ENCODE measurements at places on chromosomes 3 and 15.

- DNase-seq: no peak
Observed at GRCh38 chr15:76239786-76240185, 71.5 kb downstream of the ETFA start.

- no peak for DNase-seq
Observed at GRCh38 chr3:53264718-53265117, 8.9 kb upstream of the TKT start.

DNA sequence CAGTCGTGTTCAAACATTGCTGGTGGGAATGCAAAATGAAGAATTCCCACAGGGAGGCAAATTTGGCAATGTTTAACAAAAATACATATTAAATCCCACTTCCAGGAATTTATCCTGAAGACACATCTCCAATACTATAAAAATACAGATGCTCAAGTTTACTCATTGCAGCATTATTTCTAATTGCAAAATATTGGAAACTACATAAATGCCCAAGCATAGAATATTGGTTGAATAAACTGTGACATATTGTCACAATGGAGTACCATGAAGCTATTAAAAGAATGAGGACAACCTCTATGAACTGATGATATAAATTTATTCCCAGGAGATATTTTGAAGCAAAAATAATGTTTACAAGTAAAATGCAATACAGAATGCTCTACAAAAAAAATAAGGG, 49.7 kb upstream of the UBE2E2 start:
- DNase-seq: no peak

GRCh38 chr15:43854801-43855200, 28.0 kb downstream of the WDR76 start:
- no peak for DNase-seq

DNA sequence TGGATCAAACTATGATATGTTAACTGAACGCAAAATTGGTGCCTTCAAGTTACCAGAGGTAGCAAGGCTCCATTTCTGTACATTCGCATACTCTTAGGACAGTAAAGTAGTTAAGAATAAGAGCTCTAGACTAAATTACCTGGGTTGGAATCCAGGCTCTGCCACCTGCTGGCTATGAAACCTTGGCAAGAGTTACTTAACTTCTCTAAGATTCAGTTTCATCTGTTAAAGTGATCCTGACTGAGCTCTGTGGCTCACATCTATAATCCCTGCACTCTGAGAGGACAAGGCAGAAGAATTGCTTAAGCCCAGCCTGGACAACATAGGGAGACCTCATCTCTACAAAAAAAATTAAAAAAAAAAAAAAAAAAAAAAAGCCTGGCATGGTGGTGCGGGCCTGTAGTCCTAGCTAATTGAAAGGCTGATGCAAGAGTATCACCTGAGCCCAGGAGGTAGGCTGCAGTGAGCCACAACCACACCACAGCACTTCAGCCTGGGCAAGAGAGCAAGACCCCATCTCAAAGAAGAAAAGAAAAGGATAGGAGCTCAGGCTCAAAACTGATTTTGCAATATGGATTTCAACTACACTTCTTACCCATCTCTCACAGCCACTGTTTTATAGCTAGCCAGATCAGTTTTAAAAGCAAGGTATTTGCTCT, 21.3 kb downstream of the GSK3B start:
- no peak for DNase-seq

- DNase-seq: no peak
Observed at GRCh38 chr3:149198611-149199010, 23.0 kb downstream of the CP start.

- DNase-seq: no peak
Observed at GRCh38 chr3:129530821-129531220, 2.4 kb downstream of the RHO start.

DNA sequence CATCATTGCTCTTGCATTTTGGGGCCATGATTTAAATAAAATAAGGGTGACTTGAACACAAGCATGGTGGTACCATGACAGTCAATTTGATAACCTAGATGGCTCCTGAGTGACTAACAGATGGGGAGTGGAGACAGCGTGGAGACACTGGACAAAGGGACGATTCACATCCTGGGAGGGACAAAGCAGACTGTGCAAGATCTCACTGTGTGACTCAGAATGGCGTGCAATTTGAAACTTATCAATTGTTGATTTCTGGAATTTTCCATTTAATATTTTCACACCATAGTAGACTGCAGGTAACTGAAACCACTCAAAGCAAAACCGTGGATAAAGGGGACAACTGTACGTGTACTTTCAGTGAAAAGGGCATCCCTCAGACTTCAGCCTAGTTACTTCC, 25.5 kb downstream of the MCCC1 start:
- DNase-seq: no peak

DNA sequence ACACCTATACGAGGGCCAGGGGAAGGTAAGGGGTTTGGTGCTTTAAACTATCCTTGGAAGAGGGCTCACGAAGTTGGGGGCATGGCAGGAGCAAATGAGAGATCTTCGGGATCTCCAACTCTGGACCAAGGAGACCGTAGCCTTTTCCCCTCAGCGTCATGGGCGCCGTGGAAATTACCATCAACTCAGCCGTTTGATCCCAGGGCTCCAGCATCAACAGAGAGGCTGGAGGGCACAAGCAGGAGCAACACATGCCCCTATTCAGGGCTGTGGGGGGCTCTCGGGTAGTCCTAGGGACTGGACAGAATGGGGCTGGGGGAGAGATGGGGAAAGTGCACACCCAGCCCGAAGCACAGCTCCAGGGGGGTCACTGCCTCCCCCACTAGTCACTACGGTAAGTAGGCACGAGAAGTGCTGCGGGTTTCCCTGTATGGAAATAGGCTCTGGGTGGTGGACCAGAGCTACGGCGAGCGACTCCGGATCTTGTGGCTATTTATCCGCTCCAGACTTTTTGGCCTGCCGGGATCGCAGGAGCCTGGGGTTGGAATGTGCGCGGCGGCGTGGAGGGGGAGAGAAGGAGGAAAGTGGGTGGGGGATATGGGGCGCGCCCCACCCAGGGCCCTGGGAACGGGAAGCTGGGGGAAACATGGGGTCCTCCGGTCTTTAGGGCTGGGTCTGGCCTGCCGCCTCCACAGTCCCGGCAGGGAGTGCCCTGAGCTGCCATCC, 539 bp upstream of the LAMB2 start:
- DNase-seq: peak; percentile 86

GRCh38 chr15:91936927-91937326, 83.4 kb downstream of the SLCO3A1 start:
- DNase-seq: no peak

DNA sequence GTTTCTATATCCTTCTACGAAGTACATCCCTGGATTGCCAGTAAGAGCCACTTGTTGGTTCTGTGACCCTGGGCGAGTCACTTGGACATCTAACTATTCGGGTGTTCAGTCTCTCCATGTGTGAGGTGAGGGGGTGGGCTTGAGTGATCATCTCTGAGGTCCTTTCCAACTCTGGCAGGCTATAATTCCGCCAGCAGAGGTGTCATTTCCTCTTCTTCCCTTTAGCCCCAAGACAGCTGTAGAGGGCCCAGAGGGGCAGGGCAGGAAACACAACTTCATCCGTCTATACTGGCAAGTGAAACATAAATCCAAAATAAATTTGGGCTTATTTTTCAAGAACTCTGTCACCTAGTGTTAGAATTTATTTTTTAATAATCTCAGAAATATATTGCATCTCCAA, 38.1 kb downstream of the C2CD4A start:
- DNase-seq: no peak

GRCh38 chr3:43171748-43172147, 65.9 kb upstream of the POMGNT2 start:
- DNase-seq: no peak

- DNase-seq: no peak
Observed at GRCh38 chr3:197376020-197376419, 77.6 kb upstream of the DLG1 start.

All from renal cortex interstitium (tissue), 15 donors.